ENCODE measurements at places on chromosomes 5 and 9.
A peak's percentile ranks its signal among the peaks of the same experiment; 100 is the strongest.

- no peak for DNase-seq
Observed at GRCh38 chr5:153551537-153552079, 61.1 kb downstream of the GRIA1 start.

- no peak for DNase-seq
Observed at GRCh38 chr5:45578270-45578669, 117.9 kb downstream of the HCN1 start.

GRCh38 chr5:103498211-103498610 is 64.4 kb downstream of the NUDT12 start:
- DNase-seq, result no peak

GRCh38 chr5:176621661-176622079 is 8.7 kb downstream of the SNCB start:
- no peak for DNase-seq

GRCh38 chr9:137643921-137644320 is 25.1 kb downstream of the EHMT1 start:
- no peak for DNase-seq

- DNase-seq, result no peak
Observed at GRCh38 chr5:67095346-67096171, 101.0 kb downstream of the CD180 start.

DNA sequence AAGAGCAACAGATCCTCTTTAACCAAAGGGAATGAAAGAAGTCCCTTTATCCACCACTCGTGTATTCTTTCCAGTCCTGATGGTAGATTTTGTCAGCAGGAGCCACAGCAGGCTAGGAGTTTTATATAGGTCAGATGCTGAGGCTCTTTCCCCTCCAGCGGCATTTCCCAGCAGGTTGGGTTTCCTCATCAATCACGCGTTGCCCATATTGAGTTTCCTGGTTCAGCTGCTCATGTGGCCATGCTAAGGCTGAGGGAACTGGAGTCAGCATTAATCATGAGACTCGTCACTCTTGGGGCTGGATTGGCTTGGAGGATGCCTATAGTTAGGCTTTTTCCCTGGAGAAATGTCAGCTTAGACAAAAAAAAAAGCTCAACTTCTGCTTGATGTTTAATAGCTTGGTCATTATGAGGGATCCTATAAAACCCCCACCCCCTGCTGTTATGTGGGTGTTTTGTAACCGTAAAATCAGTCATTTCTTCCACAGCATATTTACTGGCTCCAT is 193.4 kb upstream of the GAS1 start:
- DNase-seq, result no peak

GRCh38 chr9:86783884-86784283 is 163.4 kb downstream of the GAS1 start:
- no peak for DNase-seq

- no peak for DNase-seq
Observed at GRCh38 chr5:14003936-14004335, 59.4 kb upstream of the DNAH5 start.

- DNase-seq, result no peak
Observed at GRCh38 chr5:124683917-124684555, 62.4 kb downstream of the ZNF608 start.

GRCh38 chr9:120001536-120001935 is 578.4 kb downstream of the CDK5RAP2 start:
- DNase-seq, result no peak

DNA sequence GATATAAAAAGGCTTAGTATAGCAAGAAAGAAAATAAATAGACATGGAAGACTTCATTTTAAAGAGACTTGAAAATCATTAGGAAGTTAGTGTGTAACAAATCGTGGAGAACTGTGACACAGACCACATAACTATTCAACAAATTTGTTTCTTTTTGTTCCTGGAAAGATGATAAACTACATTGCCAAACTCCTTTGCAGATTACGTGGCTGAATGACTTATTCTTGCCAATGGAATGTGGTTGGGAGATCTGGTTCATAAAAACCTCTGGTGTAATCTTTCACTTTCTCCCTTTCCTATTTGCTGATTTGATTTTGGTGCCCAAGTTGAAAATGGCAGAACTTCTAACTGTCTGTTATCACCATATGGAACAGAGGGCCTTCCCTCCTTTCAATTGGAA is 328.9 kb upstream of the MEF2C start:
- no peak for DNase-seq

GRCh38 chr5:55509097-55509496 is 25.7 kb downstream of the PLPP1 start:
- no peak for DNase-seq

GRCh38 chr9:108534741-108535140 is 321.0 kb downstream of the ACTL7B start:
- DNase-seq, result no peak

DNA sequence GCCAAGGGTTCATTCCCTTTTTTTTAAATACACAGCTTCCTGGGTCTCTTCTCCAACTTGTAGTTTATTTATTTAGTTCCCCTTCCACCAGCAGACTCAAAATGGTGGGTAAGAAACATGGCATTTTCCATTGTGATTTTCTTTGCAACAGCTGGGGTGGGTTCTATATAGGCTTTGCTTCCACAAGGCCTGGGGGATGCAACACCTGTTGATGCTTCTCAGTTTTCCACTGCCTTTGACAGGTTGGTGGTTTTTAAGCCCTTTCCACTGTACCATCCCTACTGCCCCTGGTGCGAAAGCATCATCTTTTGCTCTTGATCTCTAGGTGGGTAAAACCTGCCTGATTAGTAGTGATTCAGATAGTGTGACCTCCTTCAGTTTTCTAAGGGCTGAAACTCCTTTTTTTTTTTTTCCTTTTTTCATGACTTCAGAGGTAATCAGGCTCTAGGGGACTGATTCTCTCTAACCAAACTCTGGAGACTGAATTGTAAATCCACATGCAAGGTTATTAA is 8.5 kb downstream of the KDM3B start:
- no peak for DNase-seq

DNA sequence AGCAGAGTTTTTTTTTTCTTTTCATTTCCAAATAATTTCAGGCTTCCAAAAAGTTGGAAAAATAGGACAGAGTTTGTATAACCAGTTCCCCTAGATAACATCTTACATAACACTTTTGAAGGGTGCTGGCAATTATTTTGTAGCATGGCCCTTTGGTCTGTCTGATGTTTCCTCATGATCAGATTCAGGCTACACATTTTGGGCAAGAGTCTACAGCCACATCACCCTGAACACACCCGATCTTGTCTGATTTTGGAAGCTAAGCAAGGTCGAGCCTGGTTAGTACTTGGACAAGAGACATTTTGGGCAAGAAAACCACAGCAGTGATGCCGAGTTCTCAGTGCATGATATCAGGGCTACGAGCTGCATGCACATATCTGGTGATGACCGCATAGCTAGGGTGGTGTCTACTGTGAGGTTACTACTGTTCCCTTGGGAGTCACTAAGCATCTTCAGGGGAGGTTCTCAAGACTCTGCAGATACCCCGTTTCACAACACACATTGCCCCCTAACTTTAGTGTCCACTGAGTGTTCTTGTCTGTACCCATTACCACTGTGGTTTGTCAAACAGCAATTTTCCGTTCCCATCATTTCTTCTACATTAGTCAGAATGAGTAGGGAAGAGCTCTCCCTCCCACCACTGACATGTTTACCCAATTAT is 86.2 kb downstream of the TTC39B start:
- no peak for DNase-seq

GRCh38 chr9:116152941-116153764 is 438 bp upstream of the PAPPA start:
- no peak for DNase-seq

DNA sequence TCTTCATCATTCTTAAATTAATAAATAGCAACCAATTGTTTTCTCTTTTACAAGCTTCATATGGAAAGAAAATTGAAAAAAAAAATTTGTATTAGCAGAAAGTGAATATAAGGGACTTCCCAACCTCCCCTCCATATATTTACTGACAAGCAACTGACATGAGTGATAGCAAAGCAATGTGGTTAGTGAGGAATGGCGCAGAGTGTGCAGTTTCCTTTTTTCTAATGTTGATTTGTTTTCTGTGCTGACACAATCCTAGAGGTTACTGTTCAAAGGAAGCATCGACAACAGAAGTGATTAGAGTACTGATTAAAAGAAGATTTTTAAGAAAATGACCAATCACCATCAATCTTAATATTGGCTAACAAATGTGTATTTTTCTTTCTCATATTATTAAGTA is 1.7 kb upstream of the PTGER4 start:
- DNase-seq, result no peak

DNA sequence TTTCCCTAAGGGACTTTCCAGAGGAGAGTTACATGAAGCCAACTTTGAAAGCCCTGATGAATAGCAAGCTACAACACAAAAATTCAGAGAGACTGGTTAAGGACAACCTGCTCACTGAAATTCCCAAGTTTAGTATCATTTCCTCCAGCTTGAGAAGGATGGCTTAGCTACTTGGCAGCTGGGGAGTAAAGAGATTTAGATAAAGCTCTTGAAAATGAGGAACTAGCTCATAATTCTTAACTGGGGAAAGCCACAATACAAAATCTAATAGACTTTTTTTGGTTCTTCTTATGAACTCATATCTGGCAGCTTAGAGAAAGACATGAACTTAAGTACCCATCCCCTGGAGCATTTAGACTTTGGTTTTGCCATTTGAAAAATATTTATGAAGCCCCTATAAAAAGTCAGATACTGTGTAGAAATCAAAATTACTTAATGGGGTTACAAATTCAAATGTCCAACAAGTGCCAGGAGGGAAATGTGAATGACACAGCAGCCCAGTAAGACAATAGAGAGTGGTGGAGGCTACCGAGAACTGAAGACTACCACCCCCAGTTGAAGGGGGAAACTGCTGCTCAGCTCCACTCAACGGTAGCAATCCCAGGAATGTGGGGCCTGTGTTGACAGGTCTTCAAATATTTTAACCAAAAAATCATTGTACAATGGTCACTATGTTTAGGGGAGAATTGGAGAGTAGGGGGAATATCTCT is 79.4 kb upstream of the ADRB2 start:
- DNase-seq, result no peak

DNA sequence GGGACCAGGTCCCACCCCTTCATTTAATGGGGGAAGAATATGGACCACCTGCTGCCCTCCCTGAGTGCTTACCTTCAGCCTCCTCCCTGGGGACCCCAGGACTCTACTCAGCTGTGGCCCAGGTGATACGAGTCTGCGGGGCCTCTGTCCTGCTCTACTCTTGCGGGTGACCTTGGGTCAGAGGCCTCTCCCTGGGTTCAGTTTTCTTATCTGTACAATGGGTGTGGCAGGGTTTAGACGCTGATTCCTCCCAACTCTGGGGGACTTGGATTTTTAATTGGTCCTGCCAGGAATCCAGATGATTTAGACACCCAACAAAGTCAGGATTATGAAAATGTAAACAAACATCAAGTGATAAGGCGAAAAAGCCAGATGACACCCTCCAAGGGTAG is 25.0 kb downstream of the FAM163B start:
- DNase-seq, result no peak

DNA sequence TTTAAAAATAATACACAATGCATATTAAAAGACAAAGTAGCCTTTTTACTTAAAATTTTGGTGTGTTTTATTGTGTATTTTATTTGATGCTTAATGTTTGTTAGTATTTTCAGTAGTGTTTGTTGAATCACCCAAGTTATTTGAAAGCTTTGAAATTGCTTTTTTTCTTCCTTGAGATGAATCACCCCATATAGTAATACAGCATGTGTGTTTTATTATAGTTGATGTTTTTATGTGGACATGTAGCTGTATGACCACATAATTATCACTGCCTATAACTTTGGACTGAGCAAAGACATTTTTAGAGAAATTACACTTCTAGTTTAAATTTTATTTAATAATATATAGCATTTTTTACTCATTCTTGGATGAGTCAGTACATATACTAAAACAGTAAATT is 18.0 kb downstream of the FAM174A start:
- no peak for DNase-seq

DNA sequence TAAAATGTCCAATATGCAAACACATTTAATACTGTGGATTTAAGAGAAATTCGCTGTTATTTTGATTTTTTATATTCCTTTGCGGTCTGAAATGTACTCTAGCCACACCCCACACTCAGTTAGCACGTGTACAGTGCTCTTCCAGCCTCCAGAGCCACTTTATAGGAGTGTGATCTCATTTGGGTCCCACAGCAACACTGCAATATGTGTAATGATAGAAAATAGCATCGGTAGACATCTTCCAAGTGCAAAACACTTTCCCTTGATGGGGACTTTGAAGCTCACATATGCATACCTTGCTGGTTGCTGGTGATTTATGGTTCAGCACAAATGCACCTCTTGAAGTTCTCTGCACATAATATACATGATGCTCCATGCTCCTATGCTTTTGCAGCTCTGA is 148.3 kb downstream of the GAS1 start:
- DNase-seq, result no peak

GRCh38 chr5:135569755-135570452 is 8.9 kb downstream of the CXCL14 start:
- DNase-seq, result no peak

DNA sequence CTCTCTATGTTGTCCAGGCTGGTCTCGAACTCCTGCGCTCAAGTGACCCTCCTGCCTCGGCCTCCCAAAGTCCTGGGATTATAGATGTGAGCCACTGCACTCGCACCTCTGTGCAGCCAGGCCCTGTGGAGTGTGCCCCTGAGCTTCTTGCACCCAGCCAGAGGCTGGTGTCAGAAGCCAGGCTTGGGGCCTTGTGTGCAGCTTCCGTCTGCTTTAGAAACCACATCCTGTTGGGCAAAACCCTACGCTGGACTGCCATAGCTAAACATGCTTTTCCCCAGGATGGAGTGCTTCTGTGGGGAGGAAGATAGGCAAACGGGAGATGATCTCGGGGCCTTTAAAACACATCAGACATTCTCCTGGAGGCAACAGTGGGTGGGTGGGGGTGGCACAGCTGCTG is 40.1 kb downstream of the PRRT1B start:
- peak; percentile 13 for DNase-seq
